Left renal pelvis (tissue), 4 donors: ENCODE measurements at places on chromosomes 4 and X. TPM values are rescaled to one million over a fixed set of nuclear protein-coding genes. Genes with fewer than 3 reads are reported as not detected.

The TLR10 gene
- 0.52 TPM for polyA plus RNA-seq

The SLC26A1 gene
- 14.9 TPM for polyA plus RNA-seq

The MEPE gene
- not detected for polyA plus RNA-seq

DNA sequence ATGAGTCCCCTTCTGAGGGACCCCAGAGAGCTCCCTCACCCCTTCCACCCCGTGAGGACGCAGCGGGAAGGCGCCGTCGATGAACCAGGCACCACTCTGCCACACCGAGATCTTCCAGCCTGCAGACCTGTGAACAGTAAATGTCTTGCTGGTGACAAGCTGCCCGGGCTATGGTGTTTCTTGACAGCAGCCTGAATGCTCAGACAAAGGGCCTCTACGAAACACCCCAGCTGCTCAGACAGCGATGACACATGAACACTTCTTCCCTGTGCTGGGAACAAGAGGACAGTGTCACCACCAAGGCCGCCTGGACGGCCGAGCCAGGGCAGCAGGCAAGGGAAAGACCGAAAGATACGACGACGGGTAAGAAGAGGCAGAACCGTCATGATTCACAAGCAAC, 30.6 kb upstream of the GTPBP6 start:
- DNase-seq = no peak

- no peak for DNase-seq
Observed at GRCh38 chr4:52894443-52894842, 32.3 kb downstream of the RASL11B start.

- DNase-seq = no peak
Observed at GRCh38 chrX:6227453-6227835, 1.2 kb downstream of the NLGN4X start.

DNA sequence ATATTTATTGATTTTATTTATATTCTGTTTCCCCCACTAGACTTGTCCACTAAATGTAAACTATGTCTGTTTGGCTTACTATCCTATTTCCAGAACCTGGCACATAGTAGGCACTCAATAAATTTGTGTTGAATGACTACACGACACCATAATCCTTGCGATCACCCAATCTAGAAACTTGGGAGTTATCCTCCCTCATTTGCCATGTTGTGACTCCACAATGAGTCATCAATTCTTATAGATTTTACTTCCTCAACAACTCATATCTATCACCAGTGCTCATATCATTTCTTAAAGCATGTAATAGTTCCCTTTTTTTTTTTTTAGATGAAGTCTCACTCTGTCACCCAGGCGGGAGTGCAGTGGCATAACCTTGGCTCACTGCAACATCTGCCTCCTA, 39.9 kb upstream of the VAMP7 start:
- no peak for DNase-seq
